ENCODE measurements at places on chromosomes 7 and 10.

GRCh38 chr7:12391922-12392615 lies 11.6 kb downstream of the VWDE start:
- DNase-seq, result no peak

GRCh38 chr7:136122026-136122425 lies 144.9 kb upstream of the MTPN start:
- no peak for DNase-seq

- no peak for DNase-seq
Observed at GRCh38 chr7:31986878-31987518, 83.2 kb downstream of the PDE1C start.

- DNase-seq, result no peak
Observed at GRCh38 chr10:20744821-20745220, 152.3 kb downstream of the NEBL start.

- DNase-seq, result no peak
Observed at GRCh38 chr10:59342000-59342399, 20.3 kb downstream of the FAM13C start.

GRCh38 chr7:111841596-111842205 lies 279.4 kb upstream of the IMMP2L start:
- no peak for DNase-seq

- DNase-seq, result no peak
Observed at GRCh38 chr10:103849880-103850571, 5.3 kb downstream of the SH3PXD2A start.

DNA sequence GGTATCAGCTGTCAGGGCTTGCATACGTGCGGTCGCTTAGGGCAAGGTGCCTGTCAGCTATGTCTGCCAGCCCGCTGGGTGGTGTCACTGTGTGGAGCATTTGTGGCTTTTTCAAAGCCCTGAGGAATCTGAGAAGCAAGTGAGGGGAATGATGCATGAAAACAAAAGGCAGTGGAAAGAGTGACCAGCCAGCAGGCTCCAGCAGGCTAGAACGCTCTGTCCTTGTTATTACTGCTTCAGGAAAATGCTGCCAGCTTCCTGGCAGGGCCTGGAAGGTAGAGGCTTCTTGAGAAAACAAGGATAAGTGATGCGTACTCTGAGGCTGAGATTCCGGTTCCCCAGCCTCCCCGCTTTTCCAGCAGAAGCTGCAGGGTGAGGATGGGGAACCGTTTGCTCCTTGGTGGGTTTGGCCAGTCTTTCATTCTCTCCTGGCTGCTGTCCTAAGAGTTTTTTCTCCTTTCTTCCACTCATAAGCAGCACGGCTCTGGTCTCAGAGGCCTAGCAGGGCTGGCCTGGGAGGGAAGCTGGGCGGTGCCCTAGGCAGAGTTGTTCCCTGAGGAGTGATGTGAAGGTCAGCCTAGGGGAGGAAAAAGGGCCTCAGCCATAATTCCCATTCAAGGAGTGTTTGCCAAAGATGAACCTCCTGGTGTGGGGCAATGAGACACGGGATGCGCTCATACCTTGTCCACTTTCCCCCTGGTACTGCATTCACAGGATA lies 42.8 kb upstream of the MKLN1 start:
- no peak for DNase-seq

DNA sequence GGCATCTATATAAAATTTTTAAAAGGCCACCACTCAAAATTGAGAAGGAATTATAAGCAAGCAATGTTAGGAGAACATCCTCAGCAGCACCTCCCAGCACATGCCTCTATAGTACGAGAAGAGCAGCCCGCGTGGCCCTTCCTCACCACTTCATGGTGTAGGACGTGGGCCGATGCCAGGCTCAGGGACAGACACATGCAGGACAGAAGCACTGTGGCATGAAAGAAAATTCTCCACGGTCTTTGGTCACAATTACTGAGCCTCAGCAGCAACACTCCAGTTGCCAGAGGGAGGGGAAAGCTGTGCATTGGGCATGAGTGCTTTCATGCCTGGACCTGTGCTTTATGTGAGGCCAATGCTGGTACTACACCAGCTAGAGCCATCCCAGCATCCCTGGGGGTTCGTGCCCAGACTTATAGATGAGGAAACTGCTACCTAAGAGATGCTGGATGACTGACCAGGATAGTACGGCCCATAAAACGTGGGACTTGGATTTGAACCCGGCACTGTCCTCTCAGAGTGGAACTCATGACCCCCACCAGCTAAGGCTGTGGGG lies 164.7 kb downstream of the ADAM12 start:
- DNase-seq, result no peak

GRCh38 chr7:133030346-133030745 lies 51.5 kb downstream of the CHCHD3 start:
- no peak for DNase-seq

DNA sequence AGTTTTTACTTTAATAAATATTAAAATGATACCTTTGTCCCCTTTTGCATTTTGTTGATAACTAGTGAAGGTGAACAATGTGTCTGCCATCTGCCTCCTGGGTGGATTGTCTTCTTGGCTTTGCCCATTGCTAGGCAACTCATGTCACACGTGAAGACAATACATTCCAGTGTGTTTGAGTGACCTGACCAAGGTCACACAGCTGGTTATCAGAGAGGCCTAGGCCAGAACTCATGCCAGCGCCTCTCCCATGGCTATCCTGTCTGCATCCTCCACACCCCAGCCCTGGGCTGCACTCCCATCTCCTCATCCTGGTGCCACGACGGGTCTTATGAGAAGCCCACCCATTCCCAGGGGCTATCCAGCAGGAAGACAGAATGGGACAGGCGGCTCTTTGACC lies 108.7 kb downstream of the PLCE1 start:
- DNase-seq, result no peak

GRCh38 chr10:11322698-11323097 lies 288.8 kb downstream of the USP6NL start:
- DNase-seq, result peak; percentile 22

GRCh38 chr10:67306588-67307205 lies 380.9 kb downstream of the LRRTM3 start:
- no peak for DNase-seq

DNA sequence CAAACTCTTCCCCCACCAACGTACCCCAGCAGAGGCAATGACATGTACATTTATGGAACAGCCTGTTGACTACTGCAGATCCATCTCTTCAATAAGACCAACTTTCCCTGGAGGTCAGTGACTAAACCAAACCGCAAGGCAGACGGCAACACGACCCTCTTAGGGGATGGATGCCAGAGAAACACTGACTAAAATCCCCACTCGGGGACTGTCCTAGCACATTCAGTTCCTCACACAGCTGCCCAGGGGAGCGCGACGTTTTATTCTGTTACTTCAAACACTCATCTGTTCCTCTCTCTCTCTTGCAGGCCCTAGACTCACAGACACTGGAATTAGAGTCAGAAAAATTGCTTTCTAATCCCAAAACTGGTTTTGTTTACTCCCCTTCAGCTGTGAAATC lies 146.5 kb upstream of the PRSS1 start:
- DNase-seq, result no peak

DNA sequence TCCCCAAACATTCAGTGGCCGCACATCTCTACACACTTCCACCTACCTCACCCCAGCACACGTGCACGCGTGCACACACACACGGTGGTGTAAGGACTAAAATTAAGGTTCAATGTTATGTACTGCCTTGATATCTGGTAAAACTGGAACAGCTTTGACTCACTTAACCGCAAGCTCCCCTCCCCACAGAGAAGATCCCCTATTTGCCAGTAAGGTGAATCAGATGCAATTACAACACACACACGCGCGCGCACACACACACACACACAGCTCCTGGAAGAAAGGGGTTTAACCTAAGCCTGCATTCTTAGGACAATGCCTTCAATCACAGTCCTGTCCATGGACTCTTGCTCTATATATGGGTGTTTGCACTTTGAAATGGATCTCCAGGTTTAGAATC lies 25.5 kb upstream of the VPS41 start:
- DNase-seq, result no peak

DNA sequence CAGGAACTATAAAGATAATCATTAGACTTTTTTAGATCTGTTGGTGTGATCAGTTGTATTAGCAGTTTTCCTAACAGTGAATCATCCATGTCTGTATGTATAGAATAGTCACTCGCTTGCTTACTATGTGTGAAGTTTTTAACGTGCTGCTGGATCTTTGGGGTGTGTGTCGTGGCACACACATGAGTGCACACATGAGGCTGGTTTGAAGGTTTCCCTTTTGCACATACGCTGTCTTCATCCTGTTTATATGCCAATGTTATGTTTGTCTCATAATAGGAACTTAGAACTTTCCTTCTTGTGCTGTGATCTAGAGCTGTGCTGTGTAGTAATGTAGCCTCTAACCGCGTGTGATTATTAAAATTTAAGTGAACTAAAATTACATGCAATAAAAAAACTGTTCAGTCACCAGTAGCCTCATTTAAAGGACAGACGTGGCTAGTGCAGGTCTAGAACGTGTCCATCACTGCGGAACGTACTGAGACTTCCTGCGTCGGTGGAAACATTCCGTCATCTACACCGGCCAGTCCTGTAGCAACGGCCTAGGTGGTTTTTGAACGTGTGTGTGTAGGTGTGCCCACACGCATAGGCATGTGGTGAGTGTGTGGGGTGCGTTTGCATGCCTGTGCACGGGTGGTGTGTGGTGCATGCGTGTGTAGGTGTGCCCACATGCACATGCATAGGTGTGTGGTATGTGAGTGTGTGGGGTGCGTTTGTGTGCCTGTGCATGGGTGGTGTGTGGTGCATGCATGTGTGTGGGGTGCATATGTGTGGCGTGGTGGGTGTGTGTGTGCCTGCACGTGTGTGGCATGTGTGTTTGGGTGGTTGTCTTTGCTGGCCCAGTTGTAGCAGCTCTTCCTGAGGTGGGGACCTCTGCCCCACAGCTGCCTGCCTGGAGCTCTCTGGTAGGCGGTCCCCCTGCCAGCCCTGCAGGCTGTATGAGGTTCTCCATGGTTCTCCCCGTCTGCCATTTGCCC lies 56.6 kb downstream of the INPP5A start:
- DNase-seq, result no peak

DNA sequence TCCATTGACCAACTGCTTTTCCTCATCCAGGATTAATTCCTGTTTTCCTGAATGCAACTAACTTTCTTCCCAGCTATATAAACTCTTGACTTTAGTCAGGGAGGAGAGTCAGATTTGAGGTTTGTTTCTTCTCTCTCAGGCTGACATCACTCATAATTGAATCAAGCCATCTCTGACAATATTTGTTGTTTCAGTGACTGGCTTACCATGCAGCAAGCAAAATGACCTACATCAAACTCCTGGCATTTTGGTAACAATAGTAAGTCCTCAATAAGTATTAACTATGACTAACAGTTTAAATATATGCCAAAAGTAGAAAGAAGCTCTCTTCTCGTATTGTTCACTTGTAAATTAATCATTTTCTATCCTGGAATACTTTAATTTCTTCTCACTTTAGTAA lies 625.7 kb upstream of the KCND2 start:
- no peak for DNase-seq

- no peak for DNase-seq
Observed at GRCh38 chr10:22253580-22253882, 35.7 kb upstream of the EBLN1 start.

GRCh38 chr10:122875843-122876466 lies 3.4 kb downstream of the FAM24B start:
- DNase-seq, result peak; percentile 73

DNA sequence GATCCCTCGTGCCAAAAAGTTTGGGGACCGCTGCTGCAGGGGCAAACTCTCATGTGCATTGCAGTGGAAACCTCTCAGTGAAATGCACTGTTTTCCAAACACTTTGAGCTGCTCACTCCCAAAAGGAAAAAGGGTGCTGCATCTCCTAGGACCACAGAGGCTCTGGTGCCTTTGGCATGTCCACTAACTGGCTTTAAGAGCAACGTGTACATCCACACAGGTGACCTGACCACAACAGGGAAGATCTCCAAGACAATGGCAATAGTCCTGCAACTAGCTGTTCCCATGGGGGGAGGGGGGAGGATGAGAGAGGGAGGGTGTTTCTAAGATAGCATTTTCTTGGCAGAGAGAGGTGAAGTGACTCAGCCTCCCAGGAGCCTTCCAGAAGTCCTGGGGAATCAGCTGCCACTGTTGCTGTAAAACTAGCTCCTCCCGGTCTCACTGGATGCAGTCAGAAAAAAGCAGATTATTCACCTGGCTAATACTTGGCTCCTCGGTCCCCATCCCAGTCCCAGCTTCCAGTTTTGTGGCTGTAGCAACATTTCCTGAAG lies 181.7 kb downstream of the HECW1 start:
- DNase-seq, result no peak

DNA sequence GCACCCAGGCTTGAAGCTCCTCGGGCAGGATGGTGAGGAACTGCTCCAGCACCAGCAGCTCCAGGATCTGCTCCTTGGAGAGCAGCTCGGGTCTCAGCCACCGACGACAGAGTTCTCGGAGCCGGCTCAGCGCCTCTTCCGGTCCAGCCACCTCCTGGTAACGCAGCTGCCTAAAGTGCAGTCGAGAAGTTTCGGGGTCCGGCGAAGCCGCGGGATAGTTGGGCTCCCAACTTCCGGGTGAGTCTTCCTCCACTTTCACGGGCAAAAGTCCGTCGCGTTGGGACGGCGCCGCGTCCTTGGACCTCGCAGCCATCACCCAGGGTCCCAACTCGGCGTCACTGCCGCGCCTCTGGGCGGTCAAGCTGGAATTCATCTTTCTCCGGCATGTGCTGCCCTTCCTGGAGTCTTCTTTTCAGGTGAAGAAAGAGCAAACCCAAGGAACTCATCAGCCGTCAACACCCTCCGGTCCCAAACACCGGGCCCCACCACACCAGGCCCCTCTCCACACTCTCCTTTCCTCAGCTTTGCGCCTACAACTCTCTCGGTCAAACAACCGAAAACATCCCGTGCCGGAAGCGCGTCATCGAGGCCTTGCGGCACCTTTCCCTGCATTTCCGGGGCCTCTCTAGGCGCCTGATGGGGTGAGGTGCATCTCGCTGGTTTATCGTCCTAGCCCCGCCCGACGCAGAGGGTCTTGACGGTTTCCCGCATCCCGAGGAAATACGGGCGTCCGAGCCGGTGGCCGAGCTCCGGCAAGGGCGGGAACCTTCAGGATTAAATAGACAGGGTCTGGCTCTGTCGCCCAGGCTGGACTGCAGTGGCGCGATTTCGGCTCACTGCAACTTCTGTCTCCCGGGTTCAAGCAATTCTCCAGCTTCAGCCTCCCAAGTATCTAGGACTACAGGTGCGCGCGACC lies at the start of gene ZNF394:
ZNF394 (minus strand) TSS at position 561 of the 916 bp plus-strand sequence; CDS start at position 373, 188 bp downstream.
- DNase-seq, result peak; percentile 77

DNA sequence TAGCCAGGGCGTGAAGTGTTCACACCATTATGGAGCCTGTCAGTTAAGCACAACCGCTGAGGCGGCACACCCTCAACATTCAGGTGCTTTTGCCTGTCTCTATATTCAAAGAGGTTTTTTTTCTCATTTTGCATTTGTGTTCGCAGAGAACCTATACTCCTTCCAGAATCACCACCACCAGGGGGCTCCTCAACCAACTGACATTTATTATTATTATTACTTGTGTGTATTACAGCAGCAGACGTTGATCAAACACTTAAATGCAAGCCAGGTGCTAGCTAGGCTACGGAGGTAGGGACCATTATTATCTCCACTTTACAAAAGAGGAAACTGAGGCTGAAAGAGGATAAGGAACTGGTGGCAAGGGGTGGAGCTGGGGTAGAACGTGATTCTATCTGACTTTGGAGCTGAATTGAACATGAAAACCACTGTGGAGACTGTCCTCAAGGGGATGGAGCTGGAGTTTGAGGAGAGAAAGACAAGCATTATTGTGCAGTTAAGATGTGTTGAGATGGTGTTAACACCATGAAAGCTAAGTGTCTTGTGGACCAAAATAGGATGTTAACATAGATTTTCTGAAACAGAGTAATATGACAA lies 133.8 kb upstream of the PLXNA4 start:
- DNase-seq, result no peak

Data from H1 (cell line).